Stomach (tissue), 19 donors: ENCODE measurements at places on chromosomes 5 and 9. TPM values are rescaled to one million over a fixed set of nuclear protein-coding genes. Genes with fewer than 3 reads are reported as not detected.

DNA sequence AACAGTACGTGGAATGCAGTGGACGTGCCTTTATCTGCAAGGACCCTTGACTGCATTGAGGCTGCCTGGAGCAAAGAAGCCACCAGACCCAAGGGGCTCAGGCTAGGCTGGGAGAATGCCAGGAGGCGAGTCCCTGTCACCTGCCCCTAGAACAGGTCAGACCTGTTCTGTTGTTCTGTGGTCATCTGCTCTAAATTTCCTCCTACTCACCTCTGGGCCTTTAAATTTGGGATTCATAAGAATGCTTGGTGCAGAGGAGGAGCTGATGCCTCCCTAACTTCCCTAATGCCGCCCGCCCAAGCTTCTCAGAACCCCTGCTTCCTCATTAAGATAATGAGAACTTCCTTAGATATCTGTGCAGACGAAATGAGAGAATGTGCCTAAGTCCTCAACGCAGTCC, 32.0 kb downstream of the DAPK1 start:
- DNase-seq, result no peak

DNA sequence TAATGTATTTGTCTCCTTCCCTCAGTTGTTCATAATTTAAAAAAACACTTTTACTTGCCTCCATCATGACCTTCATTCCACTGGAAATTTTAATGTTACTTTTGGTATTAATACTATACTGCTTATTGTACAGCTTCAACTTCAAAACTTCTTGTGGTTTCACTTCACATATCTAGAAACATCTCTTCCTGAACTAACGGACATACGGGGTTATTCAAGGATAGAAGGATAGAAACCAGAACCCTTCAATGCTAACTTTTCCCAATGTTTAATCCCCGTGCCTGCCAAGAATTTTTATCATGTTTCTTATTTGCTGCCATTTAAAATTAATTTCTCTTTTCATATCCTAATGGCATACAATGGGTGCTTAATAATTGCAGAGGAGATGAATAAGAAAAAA, 36.3 kb upstream of the SETD9 start:
- no peak for DNase-seq

GRCh38 chr5:101539315-101539714, 636.2 kb upstream of the ST8SIA4 start:
- DNase-seq, result no peak

- DNase-seq, result no peak
Measured at GRCh38 chr9:4997196-4997595, 12.1 kb downstream of the JAK2 start.

GRCh38 chr5:172871536-172871935, 37.5 kb downstream of the ERGIC1 start:
- DNase-seq, result no peak

- no peak for DNase-seq
Measured at GRCh38 chr9:121569266-121569648, 69.6 kb upstream of the GGTA1 start.

DNA sequence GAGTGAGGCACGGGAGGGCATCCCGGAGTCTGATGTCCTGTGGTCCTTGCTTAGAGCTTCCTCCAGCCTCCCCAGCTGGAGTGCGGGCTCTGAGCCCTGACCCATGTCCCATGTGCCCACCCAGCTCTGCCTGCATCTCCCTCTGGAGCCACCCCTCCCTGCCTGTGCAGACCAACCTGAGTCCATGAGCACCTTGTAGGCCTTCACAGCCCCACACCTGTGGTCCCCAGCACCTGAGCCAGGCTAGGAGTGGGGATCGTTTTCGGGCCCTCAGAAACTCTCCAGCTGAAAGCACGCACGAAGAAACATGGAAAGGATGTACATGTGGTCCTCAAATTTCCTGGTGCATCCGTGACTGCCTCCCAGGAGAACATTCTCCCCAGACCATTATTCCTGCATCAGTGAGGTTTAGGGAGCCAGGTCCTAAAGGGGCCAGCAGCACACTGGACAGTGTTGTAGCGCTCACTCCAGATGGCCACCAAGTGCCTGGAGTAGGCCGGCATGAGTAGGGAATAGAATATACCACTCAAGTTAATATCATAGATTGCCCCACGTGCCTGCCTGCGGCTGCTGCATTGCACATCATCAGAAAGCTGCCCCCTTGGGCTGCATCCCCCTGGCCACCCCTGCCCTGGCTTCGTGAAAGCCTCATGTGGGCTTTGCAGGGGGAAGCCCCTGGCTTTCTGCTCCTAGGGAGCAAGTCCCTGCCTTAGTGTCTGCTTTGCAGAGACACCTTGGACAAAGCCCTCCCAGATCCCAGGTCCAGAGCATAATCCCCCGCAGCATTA, 80.6 kb downstream of the WNK2 start:
- no peak for DNase-seq

DNA sequence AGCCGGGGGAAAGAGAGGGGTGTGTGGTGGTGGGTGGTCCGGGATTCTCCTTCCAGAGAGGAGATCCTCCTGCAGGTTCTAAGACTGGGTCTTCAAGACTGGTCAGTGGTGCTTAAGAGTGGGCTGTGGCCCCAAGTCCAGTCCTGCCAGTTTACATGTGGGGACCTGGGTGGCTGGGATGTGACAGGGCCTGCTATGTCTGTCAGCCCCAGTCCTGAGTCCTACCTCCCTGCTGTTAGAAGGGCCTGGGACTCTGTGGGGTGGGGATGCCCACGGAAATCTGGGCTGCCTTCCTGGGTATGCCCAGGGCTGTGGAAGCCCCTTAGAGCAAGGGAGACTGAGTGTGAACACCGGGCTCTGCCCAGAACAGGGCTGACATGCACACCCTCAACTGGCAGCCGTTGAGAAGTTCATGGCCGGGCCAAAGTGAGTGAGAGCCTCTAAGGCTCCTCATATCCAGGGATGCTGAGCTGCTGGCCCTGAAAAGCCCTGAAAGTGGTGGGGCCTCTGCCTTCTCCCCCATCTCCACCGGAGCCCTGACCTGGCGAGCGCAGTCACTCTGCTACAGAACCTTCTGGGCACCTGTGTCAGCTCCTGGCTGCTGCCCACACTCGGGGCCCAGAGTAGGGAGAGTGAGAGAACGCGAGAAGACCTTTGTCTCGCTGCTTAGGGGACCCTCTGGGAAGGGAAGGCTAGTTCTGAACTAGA, 1.7 kb downstream of the PHF2 start:
- no peak for DNase-seq

KIF24 gene
- total RNA-seq, result 3.2 TPM

PCDHGC4 gene
- total RNA-seq, result 15.4 TPM

LCN15 gene
- not detected for total RNA-seq

LECT2 gene
- not detected for total RNA-seq

UBLCP1 gene
- 24.4 TPM for total RNA-seq
